ENCODE measurements at places on chromosomes 4 and X. TPM values are rescaled to one million over a fixed set of nuclear protein-coding genes. Genes with fewer than 3 reads are reported as not detected.
A peak's percentile ranks its signal among the peaks of the same experiment; 100 is the strongest.

The CT55 gene
- not detected for total RNA-seq

The MYL5 gene
- total RNA-seq, result 24.7 TPM

DNA sequence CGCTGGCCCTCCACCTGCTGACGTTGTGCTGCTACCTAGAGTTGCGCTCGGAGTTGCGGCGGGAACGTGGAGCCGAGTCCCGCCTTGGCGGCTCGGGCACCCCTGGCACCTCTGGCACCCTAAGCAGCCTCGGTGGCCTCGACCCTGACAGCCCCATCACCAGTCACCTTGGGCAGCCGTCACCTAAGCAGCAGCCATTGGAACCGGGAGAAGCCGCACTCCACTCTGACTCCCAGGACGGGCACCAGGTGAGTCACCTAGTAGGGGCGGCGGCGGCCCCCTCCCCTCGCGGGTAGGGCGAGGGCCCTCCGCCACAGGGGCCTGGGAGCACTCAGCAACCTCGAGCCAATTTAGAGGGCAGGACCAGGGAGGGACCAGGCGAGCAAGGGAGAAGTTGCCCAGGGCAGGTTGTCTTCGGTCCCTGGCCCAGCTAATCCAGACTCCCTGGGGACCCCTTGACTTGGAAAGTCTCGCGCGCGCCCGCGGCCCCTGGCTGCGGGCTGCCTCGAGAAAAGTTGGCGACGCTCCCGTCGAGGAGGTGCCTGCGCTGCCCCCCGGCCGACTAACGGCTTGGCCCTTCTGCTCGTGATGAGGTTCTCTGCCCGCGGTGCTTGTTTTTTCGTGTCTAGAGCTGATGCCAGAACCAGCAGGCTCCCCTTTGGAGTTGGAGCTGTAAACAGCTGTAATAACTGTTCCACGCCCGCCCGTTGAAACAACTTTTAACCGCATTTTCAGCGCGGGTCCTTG lies 717 bp downstream of the EDA start:
- peaks cover 12% of the 10 kb centered on the region for H3K27me3 ChIP-seq
- H3K27ac ChIP-seq, result no peak overlapping the region
- no peaks in the 10 kb centered on the region for H3K36me3 ChIP-seq

The RXFP1 gene
- total RNA-seq, result not detected

GRCh38 chrX:46922611-46923010 lies 10.4 kb downstream of the JADE3 start:
- DNase-seq, result no peak
- H3K4me3 ChIP-seq, result no peak overlapping the region
- no peaks in the 10 kb centered on the region for H3K36me3 ChIP-seq
- no peak overlapping the region for H3K27ac ChIP-seq
- H3K27me3 ChIP-seq, result peaks cover 11% of the 10 kb centered on the region
- H3K4me1 ChIP-seq, result no peaks in the 10 kb centered on the region

- peak; percentile 85 for DNase-seq
- H3K36me3 ChIP-seq, result peaks cover 31% of the 10 kb centered on the region
- peak overlapping the region; percentile 100 for H3K4me3 ChIP-seq
- H3K4me1 ChIP-seq, result peaks cover 26% of the 10 kb centered on the region
Measured at GRCh38 chrX:45851434-45851991, 650.8 kb upstream of the DIPK2B start.

The CT45A8 gene
- not detected for total RNA-seq

- H3K27ac ChIP-seq, result no peak overlapping the region
- H3K4me1 ChIP-seq, result no peaks in the 10 kb centered on the region
- no peaks in the 10 kb centered on the region for H3K36me3 ChIP-seq
- no peak overlapping the region for H3K4me3 ChIP-seq
- no peak for DNase-seq
Measured at GRCh38 chr4:63663870-63664269, 745.4 kb downstream of the TECRL start.

GRCh38 chrX:153953342-153953830 lies 8.9 kb upstream of the RENBP start:
- peaks cover 7% of the 10 kb centered on the region for H3K4me1 ChIP-seq
- no peak overlapping the region for H3K4me3 ChIP-seq
- H3K36me3 ChIP-seq, result peaks cover 41% of the 10 kb centered on the region

GRCh38 chr4:80732010-80732409 lies 298.5 kb upstream of the BMP3 start:
- no peak overlapping the region for H3K4me3 ChIP-seq
- DNase-seq, result no peak
- H3K36me3 ChIP-seq, result no peaks in the 10 kb centered on the region
- no peak overlapping the region for H3K27ac ChIP-seq

- DNase-seq, result peak; percentile 41
- H3K36me3 ChIP-seq, result no peaks in the 10 kb centered on the region
- no peaks in the 10 kb centered on the region for H3K27me3 ChIP-seq
- no peak overlapping the region for H3K27ac ChIP-seq
- H3K4me3 ChIP-seq, result no peak overlapping the region
- no peaks in the 10 kb centered on the region for H3K4me1 ChIP-seq
Measured at GRCh38 chrX:555725-556666, 74.6 kb upstream of the SHOX start.

DNA sequence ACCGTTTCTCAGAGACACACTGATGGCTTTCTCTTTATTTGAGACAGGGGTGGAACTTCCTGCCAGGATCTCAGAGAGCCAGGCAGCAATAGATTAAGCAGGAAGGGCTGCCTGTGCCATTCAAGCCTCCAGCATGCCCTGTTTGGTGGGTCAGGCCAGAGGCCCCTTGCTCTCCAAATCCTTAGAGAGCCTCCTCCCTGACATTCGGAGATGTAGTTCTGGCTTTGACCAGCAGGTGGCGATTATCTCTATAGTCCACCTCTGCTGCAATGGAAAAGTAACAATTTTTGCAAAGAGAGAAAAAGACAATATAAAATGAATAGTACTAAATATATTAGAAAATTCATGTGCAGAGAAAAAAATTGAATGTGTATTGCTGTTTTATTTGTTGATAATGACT lies 93.9 kb downstream of the NXF2B start:
- peaks cover 1% of the 10 kb centered on the region for H3K27me3 ChIP-seq
- no peak overlapping the region for H3K4me3 ChIP-seq
- H3K4me1 ChIP-seq, result no peaks in the 10 kb centered on the region

- H3K4me1 ChIP-seq, result no peaks in the 10 kb centered on the region
- no peak for DNase-seq
- H3K36me3 ChIP-seq, result no peaks in the 10 kb centered on the region
- no peak overlapping the region for H3K27ac ChIP-seq
- H3K4me3 ChIP-seq, result no peak overlapping the region
- no peaks in the 10 kb centered on the region for H3K27me3 ChIP-seq
Measured at GRCh38 chr4:87317527-87317926, 5.2 kb downstream of the HSD17B13 start.

The RTL3 gene
- total RNA-seq, result not detected

DNA sequence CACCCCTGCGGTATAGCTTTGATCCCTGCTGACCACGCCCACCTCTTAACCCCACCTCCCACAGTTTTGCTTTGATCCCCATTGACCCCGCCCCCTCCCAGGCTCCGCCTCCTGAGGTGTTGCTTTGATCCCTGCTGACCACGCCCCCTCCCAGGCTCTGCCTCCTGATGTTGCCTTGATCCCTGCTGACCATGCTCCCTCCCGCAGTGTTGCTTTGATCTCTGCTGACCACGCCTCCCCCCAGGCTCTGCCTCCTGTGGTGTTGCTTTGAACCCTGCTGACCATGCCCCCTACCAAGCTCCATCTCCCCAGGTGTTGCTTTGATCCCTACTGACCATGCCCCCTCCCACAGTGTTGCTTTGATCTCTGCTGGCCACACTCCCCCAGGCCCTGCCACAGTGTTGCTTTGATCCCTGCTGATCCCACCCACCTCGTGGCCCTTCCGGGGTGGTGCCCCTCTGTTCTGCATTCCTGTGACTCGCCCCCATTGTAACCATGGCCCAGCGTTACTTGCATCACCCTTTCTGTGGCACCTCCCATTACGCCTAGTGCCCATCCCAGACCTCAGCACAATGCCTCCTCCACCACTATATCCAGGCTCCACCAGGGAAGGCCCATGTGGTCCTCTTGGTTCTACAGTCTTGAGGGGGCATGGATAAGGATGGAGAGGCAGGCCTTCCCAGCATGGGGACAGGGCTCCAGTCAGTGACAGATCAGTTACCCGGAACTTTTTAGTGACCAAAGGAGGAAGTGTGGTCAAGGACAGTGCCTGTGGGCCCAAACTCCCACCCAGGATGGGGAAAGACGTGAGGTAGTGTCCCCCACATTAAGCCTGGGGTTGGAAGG lies 70.8 kb downstream of the ADRA2C start:
- peaks cover 4% of the 10 kb centered on the region for H3K27me3 ChIP-seq
- no peak overlapping the region for H3K4me3 ChIP-seq
- peak; percentile 62 for DNase-seq
- no peaks in the 10 kb centered on the region for H3K4me1 ChIP-seq
- no peak overlapping the region for H3K27ac ChIP-seq

DNA sequence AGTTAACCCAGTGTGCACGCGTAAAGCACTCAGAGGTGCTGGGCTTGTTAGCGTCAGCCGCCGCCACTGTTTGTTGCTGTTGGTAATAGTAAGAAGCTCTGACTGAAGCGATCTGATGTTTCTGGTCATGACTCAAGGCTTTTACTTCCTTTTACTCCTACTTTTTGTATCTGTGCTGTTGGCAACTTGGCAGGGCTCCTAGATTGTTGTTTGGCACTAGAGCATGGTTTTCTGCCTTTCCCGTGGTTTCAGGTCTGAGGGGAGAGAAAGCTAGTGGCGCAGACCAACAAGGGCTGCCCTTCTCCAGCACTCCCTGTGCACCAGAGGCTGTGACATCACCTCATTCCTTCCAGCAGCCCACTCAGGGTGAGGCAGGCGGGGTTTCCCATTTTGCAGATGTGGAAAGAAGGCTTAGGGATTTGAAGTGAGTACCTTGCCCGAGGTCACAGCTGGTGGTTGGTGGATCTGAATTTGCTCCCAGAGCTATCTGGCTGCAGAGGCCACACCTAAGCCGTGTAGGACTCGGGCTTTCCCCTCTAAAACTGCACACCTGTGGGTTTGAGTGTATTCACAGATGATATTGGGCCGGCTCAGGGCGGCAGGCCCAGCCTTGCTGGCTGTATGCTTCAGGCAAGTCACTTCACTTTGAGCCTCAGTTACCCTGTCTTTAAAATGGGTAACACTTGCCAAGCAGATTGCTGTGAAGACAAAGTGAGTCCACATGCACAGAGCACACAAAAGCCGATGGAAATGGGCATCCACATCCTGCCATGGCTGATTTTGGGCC lies 51.2 kb upstream of the TADA2B start:
- H3K27ac ChIP-seq, result peak overlapping the region; percentile 74
- DNase-seq, result no peak
- H3K27me3 ChIP-seq, result no peaks in the 10 kb centered on the region
- no peak overlapping the region for H3K4me3 ChIP-seq

DNA sequence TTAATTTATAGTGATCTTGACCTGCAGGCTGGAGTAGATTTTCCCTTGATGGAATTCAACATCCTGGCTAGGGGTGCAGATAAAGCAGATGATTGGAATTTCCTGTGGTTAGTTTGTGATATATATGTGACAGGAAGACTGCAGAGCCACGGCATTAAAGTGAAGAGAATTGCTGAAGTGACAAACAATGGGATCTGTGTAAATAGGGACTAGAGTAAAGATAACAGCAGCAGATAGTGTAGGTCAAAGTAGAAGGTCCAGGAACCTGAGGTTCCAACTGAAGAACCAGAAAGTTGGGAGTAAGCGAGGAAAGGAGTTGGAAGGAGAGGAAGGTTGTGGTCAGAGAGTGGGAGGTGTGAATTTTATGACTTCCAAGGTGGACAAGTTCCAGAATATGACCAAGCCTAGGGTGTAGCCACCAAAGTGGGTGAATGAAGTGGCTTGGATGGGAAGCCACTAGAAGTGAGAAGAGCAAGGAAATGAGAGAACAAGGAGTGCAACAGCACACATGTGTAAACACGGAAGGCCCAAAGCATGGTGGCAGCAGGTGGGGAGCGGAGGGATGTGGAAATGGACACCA lies 325.0 kb downstream of the RAB28 start:
- no peak for DNase-seq
- H3K4me1 ChIP-seq, result no peaks in the 10 kb centered on the region
- no peaks in the 10 kb centered on the region for H3K36me3 ChIP-seq

Measured in activated CD4-positive, alpha-beta T cell treated with anti-CD3 and anti-CD28 coated beads, Interleukin-2, amount 10 ng/mL, durations not matched to agents 24 days and 14 days (primary cell).